Mesothelial cell of epicardium (in vitro differentiated cells): ENCODE measurements at places on chromosomes 1 and 21. TPM values are rescaled to one million over a fixed set of nuclear protein-coding genes. Genes with fewer than 3 reads are reported as not detected.

The OR2L3 gene
- total RNA-seq: not detected in 3 replicates

The CYP4Z1 gene
- total RNA-seq: not detected in 3 replicates

The PTGS2 gene
- total RNA-seq: 18.4 to 20.2 TPM (median 19.1 TPM) in 3 replicates

The OR10R2 gene
- not detected in 3 replicates for total RNA-seq

The HES3 gene
- not detected in 3 replicates for total RNA-seq

The SCMH1 gene
- 51.5 to 59.1 TPM (median 58.8 TPM) in 3 replicates for total RNA-seq

The PDPN gene
- 102 to 108 TPM (median 105 TPM) in 3 replicates for total RNA-seq

DNA sequence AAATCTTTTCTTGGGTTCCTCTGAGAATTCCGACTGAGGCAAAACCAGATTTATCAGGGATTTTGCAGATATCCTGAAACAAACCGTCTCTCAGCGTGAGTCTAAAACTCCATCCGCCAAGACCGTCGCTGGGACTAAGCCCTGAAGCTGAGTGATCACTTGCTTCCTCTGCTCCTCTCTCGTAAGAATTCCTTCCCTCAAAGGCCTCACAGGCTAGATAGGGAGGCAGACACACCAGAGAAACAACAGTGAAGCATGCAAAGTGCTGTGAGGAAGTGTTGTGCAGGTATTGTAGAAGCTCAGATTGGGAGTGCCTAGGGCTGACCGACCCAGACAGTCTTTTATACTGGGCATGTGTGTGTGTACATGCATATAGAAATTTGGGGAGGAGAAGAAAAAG, 119.1 kb downstream of the RGS7 start:
- no peak overlapping the region for H3K4me3 ChIP-seq
- no peaks in the 10 kb centered on the region for H3K27me3 ChIP-seq
- H3K27ac ChIP-seq: no peak overlapping the region
- H3K36me3 ChIP-seq: no peaks in the 10 kb centered on the region
- no peak for DNase-seq
- no peaks in the 10 kb centered on the region for H3K4me1 ChIP-seq

GRCh38 chr1:27350663-27351540, 9.1 kb downstream of the SYTL1 start:
- H3K4me1 ChIP-seq: peaks cover 15% of the 10 kb centered on the region
- DNase-seq: no peak
- H3K27ac ChIP-seq: peak overlapping the region; percentile 21
- peak overlapping the region; percentile 63 for H3K4me3 ChIP-seq
- peaks cover 5% of the 10 kb centered on the region for H3K36me3 ChIP-seq

DNA sequence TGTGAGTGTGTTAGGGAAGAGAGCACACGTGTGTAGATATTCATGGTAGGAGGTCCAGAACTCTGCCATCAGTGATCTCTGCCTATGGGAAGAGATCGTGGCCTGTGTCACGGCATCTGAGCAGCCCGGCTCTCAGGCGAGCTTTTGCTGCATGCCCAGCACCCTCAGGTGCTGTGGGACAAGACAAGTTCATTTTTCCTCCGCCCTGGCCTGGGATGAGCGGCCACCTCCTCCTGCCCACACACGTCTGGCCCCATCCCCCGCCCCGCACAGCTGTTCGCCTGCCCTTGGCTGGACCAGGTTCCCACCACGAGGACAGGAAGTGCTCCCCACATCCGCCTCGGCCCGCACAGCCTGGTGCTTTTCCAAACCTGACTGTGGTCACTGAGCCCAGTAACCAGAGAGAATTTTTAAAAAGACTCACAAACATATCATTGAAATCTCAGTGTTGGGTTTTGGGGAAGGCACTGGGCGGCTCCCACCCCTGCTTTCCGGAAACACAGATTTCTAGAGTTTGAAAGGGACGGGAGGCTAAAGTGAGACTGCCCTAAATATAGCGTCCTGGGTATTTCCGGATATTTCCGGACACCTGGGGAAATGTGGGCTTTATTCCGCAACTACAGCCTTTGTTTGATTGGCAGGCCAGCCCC, 18.0 kb downstream of the BMP8A start:
- no peaks in the 10 kb centered on the region for H3K4me1 ChIP-seq
- peaks cover 15% of the 10 kb centered on the region for H3K27me3 ChIP-seq
- no peak for DNase-seq
- no peak overlapping the region for H3K4me3 ChIP-seq

GRCh38 chr1:112674986-112675727, 698 bp downstream of the MOV10 start:
- peak overlapping the region; percentile 95 for H3K4me3 ChIP-seq
- H3K4me1 ChIP-seq: peaks cover 34% of the 10 kb centered on the region
- H3K27me3 ChIP-seq: no peaks in the 10 kb centered on the region
- peak overlapping the region; percentile 97 for H3K27ac ChIP-seq

GRCh38 chr1:215637041-215637573, 70.0 kb downstream of the KCTD3 start:
- no peak overlapping the region for H3K4me3 ChIP-seq
- peaks cover 3% of the 10 kb centered on the region for H3K27me3 ChIP-seq
- H3K27ac ChIP-seq: no peak overlapping the region
- DNase-seq: no peak

DNA sequence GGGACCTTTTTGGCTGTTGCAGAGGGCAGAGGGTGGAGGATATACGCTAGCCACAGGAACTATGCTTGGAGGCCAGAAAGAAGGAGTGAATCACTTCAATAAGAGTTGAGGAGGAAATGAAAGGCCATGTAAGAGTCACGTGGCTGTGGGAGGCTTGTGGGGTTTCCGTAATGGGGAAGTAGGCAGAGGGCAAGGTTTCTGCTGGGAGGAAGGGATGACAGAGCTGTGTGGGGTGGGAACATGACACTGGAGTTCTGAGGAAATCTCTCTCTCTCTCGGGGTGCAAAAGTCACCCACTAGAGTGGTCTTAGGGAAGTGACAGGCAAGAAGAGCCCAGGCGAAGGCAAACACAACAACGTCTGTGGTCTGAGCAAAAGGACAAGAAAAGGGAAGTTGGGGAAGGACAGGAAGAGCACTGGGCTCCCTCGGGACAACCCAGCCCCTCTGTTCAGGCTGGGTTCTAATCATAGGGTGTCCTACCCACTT, 3.9 kb upstream of the CD1C start:
- no peaks in the 10 kb centered on the region for H3K4me1 ChIP-seq
- no peak overlapping the region for H3K4me3 ChIP-seq
- DNase-seq: no peak
- H3K27ac ChIP-seq: peak overlapping the region; percentile 16
- H3K27me3 ChIP-seq: peaks cover 12% of the 10 kb centered on the region
- no peaks in the 10 kb centered on the region for H3K36me3 ChIP-seq

DNA sequence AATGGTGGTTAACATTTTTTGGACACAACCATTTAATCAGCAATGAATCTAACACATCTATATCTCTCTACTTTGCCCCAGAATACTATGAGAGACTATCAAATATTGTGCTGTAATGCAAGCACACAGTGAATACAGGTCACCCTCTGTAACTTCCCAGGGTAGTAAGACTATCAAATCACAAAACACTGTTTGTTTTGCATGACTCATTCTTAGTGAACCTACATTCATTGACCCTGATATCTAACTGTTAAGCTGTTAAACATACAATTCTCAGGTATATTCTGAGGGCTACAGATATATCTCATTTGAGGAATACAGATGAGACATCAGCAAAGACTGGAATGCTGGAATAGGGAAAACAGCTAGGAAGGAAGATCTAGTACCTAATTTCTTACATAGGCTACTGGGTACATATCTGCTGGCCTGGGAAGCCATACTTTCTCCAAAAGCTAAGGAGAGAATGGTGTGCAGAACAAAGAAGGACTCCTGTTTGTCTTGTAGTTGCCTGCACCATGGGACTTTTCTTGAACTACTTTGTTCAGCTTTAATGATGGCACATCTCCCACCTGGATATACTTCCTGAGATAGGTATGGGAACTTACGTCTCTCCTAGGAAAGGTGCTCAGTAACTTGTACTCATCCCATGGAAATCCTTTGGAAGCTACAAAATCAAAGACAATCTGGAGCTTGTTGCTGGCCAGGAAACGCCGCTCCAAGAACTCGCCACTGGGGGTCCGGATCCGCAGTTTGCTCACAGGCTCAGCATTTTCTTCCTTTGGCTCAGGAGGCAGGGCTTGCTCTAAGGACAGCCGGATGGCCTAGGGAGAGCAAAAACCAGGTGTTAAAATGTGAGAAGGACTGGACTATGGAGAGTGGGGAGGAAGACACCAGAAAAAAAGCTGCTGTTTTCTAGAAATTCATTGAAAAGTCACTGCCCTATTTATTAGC, 51.9 kb upstream of the DMRTA2 start:
- H3K36me3 ChIP-seq: no peaks in the 10 kb centered on the region
- no peak overlapping the region for H3K4me3 ChIP-seq
- H3K4me1 ChIP-seq: no peaks in the 10 kb centered on the region

GRCh38 chr1:177429234-177429633, 258.5 kb downstream of the BRINP2 start:
- no peak overlapping the region for H3K27ac ChIP-seq
- H3K4me3 ChIP-seq: no peak overlapping the region
- H3K4me1 ChIP-seq: peaks cover 3% of the 10 kb centered on the region

- no peak overlapping the region for H3K27ac ChIP-seq
- H3K36me3 ChIP-seq: no peaks in the 10 kb centered on the region
- H3K4me3 ChIP-seq: no peak overlapping the region
- no peaks in the 10 kb centered on the region for H3K4me1 ChIP-seq
- DNase-seq: no peak
These were observed 127.5 kb downstream of the UCK2 start for GRCh38 chr1:165954940-165955339.

DNA sequence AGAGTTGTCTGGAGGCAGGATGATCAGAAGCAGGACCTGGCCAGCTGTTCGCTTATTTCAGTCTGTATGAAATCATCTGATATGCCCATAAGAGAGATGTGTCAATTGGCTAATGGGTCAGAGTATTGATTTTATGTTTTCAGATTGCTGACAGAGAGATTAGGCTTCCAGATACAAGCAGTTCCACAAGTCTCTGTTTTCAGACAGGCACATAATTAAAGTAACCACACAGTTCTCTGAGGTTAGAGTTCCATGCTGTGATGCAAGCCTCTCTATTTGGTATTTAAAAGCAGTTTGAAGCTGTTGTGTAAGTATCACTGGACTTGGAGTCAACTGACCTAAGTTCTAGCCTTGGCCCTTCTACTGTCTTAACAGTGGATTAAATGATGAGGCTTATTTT, 50.1 kb downstream of the ATF6 start:
- H3K36me3 ChIP-seq: peaks cover 17% of the 10 kb centered on the region
- no peak overlapping the region for H3K4me3 ChIP-seq
- H3K4me1 ChIP-seq: peaks cover 5% of the 10 kb centered on the region
- H3K27me3 ChIP-seq: no peaks in the 10 kb centered on the region
- no peak overlapping the region for H3K27ac ChIP-seq
- DNase-seq: no peak

- peaks cover 5% of the 10 kb centered on the region for H3K36me3 ChIP-seq
- no peak for DNase-seq
- H3K4me3 ChIP-seq: no peak overlapping the region
- H3K27me3 ChIP-seq: no peaks in the 10 kb centered on the region
- H3K27ac ChIP-seq: no peak overlapping the region
These were observed 22.7 kb upstream of the CD55 start for GRCh38 chr1:207298636-207299398.
